ENCODE measurements at places on chromosomes 5 and 9. TPM values are rescaled to one million over a fixed set of nuclear protein-coding genes. Genes with fewer than 3 reads are reported as not detected.

Gene DBH
- not detected for total RNA-seq

Gene KCNIP1
- not detected for total RNA-seq

Gene SMIM33
- total RNA-seq = not detected

Gene CDC20B
- total RNA-seq = not detected

Gene SLC6A19
- total RNA-seq = not detected

Gene TLE1
- total RNA-seq = 21.5 TPM

Gene POU4F3
- not detected for total RNA-seq
